ENCODE measurements at places on chromosomes 2 and 18.

- DNase-seq: no peak
Observed at GRCh38 chr18:68992719-68993482, 195.0 kb downstream of the CCDC102B start.

- no peak for DNase-seq
Observed at GRCh38 chr2:11665510-11666362, 4.3 kb downstream of the NTSR2 start.

DNA sequence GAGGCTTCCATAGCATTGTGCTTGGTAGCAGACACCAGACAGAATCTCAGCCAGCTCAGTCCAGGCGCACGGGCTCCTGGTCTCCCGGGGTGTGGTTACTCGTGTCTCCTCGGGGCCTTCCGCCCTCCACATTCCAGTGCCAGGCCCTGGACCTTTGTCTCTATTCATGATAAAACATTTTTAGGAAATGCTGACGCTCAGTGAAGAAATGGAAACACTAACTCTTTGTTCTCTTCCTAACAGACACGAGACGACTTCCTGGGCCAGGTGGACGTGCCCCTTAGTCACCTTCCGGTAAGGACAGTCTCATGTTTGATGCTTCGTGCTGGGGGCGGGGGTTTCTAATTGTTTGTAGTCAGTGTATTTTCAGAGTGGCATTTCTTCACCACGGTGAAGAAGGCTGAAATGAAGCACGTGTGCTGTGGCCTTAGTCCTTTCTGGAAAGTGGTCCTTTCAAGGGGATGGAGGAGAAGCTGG is 271.8 kb downstream of the NEDD4L start:
- no peak for DNase-seq

DNA sequence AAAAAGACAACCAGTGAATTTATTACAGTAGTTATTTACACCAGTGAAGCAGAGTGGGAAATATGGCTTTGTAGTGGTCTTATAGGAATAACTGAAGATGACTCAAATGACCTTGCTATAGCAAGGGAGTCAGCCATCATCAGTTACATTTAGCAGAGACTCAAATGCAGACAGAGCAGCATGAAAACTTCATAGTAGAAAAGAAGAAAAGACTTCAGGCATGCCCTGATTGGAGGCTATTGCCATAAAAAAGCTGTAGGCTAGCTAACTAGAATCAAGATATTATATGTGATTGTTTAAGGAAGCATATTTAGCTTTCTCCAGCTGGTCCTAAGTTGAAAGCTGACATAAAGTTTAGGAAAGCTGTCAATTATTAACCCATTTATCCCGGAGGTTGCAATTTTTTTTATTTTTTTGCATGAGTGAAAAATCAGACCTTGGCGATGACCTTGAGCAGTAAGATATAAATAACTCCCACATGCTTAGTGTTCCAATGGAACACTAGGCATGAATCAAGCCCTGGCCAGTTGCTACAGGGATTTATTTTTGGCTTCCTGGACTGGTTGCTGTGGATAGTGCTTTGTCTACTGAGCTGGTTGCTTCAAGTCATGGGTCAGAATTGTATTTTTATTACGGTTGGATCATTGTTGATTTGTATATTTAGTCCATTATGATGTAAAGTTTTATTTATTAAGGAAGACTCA is 675.6 kb upstream of the VRK2 start:
- no peak for DNase-seq

DNA sequence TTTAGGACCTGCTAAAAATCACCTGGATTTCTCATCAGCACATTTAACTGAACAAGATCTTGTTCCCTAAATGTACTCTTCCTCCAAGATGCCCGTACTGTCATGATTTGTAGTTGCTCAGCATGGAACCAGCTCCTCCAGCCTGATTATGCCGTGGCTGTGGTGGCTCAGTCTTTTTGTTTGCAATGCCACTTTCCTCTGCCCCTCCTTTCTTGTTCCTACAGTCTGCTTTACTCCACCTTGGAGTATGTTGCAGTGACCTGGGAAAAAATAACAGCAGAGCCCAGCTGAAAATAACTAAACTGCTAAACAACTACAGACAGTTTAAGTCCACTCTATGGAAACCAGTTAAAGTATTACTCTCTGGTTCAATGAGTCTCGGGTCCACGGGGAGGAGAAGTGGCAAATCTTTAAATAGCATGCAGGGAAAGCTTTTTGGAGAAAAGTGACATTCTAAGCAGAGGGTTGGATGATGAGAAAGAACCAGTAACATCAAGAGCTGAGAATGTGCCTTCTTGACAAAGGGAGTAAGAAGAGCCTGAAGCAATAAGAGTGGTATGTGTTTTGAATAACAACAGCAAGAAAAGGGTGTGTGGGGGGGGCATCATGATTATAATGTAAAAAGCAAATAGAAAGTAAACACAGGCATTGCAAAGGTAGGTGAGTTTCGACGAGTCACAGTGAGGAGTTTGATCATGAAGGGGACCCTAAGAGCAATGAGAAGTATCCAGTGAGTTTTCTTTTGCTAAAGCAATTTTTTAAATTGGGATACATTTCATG is 225.7 kb downstream of the TMX3 start:
- DNase-seq: no peak

DNA sequence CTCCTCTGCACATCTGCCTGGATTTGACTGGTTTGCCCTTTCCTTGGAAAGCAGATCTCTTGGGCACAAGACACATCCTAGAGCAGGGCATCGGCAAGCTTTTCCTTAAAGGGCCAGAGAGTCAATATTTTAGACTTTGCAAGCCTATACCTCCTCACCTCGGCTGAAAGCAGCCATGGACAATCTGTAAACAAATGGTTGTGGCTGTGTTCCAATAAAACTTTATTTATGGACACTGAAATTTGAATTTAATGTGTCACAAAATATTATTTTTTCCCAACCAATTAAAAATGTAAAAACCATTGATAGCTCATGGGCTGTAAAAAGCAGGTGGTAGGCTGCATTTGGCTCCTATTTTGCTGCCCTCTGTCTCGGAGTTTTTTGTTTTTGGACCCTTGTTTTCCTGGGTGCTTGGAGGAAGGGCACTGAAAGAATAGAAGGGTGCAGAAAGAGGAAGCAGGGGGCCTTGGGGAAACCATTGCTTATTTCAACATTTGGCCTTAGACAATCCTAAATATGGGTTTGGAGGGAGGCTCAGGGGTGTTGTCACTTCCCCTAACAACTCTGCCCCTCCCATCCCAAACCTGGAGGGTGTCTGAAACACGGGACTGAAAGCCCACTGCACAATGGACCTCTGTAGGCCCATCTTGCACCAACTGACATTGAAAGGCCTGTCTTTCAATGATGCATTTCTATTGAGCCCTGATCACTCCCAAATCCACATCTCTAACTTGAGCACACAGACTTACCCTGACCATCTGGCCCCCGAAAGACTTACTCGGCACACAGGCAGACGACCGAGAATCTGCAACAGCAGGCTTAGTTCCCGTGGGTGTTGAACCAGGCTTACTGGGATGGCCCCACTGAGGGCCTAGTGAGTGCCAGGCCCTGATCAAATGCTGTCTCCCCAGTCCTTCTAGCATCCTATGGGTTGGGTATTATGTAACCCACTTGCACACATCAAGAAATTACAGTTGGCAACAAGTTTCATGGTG is 7.1 kb upstream of the ZFP36L2 start:
- no peak for DNase-seq

- DNase-seq: no peak
Observed at GRCh38 chr2:184351126-184351525, 247.2 kb upstream of the ZNF804A start.

DNA sequence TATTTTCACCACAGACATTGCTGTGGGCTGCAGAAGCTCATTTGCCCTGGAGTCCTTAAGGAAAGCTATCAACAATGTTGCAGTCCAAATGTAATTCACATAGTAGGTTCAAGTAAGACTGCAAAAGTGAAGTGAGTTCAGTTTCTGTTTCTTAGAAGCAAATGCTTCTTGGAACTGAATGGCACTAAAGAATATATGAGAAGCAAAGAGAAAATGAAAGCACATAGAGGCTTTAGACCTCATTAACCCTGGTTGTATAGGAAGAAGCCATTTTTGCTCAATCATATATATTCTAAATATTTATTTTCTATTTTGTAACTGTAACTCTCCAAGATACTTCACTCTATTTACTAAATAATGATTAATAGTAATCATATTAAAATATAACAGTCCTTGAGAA is 292.0 kb downstream of the ZNF804A start:
- no peak for DNase-seq

- no peak for DNase-seq
Observed at GRCh38 chr2:172751564-172751963, 15.9 kb downstream of the RAPGEF4 start.

Measured in stimulated activated CD8-positive, alpha-beta memory T cell treated with anti-CD3 and anti-CD28 coated beads, Interleukin-7, amount 100 ng/mL, for 1 hour (primary cell).